ENCODE measurements at places on chromosomes 3 and 15.

DNA sequence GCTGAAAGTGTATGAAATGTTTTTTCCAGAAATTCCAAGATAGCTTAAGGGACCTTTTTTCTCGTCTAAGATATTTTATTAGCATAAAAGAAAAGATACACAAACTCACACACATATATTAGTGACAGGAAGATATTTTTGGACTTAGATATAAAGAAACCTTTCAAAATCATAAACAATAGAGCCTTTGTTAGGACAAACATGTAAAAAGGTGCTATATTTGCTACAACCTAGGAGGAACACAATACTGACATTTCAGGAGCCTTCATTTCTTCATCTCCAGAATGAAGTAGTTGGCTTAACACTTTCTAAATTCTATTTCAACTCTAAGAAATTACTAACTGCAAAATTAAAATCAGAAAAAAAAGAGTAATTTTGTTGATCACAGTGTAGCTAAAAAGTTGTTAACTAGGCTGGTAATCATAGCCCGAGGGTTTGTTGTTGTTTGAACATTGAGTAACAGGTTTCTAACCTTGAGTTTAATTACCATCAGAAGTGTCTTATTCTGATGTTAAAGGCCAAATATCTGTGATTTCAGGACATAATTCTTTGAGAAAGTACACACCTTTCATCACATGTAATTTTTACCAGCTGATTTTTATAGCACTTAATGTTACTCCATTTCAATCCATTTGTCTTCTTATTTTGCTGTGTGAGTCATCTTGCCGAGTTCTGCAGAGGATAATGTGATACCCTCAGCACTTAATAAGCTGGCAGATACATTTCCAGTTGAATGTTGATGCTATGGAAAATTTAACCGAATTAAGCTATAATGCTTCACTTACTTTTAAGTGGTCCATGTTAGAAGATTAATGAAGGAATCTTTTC is 97.3 kb downstream of the MBNL1 start:
- DNase-seq: no peak

DNA sequence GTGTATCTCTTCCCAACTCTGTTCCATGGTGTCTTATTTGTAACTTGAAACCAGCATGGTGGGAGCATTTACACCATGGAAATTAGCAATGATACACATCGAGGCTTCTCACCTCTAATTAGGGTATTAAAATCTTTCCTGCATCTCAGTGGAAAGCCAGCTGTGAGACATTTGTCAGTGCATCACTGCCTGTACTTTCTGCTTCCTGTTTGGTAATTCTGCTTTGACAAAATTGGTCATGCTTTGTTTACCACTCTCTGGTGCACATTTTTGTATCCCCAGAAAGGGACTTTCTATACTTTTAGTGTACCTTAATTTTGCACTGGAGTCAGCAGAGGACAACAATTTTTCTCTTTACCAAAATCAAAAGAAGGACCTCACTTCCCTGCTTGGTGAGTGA is 402.1 kb downstream of the PDCD6IP start:
- no peak for DNase-seq

GRCh38 chr3:129412542-129413198 is 15.8 kb downstream of the EFCAB12 start:
- no peak for DNase-seq

DNA sequence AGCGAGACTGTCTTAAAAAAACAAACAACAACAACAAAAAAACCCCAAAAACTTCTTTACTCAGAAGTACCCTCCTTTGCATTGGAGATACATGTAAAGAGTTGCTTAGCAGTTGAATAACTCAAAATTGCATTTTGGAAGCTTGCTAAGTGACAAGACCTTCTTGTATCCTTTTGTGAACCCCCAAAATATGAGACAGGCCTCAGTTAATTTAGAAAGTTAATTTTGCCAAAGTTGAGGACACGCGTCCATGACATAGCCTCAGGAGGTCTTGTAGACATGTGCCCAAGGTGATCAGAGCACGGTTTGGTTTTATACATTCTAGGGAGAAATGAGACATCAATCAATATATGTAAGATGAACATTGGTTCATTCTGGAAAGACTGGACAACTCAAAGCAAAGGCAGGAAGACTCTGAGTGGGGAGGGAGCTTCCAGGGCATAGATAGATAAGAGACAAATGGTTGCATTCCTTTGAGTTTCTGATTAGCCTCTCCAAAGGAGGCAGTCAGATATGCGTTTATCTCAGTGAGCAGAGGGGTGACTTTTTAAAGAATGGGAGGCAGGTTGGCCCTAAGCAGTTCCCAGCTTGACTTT is 1.7 kb upstream of the ARF4 start:
- DNase-seq: no peak

DNA sequence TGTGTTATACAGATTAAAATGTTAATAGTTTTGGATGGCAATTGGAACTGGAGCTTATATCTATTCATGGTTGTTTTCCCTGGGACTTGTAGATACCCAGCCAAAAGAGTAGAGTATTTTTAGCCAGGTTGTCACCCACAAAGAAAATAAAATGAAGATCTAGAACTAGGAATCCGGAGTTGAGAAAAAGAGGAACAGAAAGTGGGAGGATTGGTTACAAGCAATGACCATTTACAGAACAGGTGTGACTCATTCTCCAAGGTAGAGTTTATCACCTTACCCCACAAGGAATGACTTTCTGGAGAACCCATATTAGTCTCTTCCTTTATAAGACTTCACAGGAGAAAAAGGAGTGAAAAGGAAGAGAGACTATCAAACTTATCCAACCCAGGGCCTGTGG is 99.8 kb downstream of the TMEM108 start:
- DNase-seq: no peak

DNA sequence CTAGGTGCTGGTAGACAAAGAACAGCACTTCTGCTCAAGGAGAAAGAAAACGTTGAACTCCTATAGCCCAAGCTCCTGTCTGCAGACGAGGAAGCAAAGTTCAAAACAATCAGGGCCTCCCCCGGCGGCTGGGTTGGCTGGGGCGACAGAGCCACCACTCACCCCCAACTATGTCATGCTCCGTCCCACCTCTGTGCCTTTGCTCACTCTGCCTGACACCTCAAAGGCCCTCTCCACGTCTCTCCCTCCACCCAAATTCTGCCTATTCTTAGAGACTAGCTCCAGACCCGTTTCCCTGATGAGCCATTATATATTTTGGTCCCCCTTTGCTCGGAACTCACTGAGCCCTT is 304.3 kb downstream of the TLE3 start:
- no peak for DNase-seq

DNA sequence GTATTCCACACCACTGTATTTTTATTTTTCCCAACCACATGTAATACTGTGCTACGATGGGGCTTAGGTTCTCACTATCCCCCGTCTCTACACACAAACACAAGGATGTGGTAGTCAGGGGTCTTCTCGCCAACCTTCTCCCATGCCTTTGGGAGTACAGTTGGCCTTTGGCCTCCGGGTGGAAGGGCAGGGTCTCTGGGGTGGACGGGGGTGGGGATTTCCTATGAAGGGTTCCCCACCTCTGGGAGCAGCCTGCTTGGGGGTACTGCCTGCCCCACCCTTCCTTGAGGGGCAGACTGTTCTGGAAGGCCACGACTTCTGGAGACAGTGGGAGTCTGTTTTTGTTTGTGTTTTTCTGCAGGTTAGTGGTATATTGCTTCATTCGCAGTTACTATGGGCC is 21.3 kb upstream of the RAD18 start:
- DNase-seq: no peak

DNA sequence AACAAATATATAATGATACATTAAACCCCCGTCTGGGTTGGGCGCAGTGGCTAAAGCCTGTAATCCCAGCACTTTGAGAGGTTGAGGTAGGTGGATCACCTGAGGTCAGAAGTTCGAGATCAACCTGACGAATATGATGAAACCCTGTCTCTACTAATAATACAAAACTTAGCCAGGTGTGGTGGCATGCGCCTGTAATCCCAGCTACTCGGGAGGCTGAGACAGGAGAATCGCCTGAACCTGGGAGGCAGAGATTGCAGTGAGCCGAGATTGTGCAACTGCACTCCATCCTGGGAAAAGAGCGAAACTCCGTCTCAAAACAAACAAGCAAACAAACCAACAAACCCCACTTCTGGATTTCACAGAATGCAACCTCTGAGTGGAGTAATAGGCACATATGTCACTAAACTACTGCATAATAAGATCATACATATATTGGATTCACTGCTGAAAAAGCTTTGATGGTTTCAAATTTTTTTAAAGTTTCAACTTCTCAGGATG is 718.2 kb downstream of the SI start:
- no peak for DNase-seq

- DNase-seq: no peak
Observed at GRCh38 chr3:143847787-143848631, at the start of gene SLC9A9. SLC9A9 (minus strand) TSS chr3:143848468; CDS start chr3:143848322, 146 bp downstream.

GRCh38 chr3:125694761-125695294 is 99.5 kb upstream of the OSBPL11 start:
- no peak for DNase-seq

DNA sequence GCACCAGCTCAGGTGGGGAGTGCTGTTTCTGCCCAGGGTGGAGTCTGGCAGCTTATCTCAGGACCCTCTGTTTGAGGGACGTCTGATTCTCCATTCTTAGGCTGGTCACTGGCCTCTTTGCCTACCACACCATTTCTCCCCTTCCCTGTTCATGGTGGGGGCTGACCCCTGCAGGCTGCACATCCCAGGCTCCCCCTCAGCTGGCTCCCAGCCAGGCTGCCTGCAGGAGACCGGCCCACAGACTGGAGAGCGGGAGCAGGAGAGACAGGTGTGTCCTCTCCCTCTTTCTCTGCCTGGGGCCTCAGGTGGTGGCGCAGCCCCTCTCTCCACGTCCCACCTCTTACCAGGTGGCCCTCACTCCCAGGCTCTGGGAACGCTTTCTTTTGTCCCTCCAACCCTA is 60.8 kb downstream of the RAB11A start:
- DNase-seq: no peak

GRCh38 chr3:18840535-18841137 is 307.7 kb upstream of the KCNH8 start:
- no peak for DNase-seq

- DNase-seq: no peak
Observed at GRCh38 chr15:68885070-68885469, 45.3 kb upstream of the SPESP1 start.

GRCh38 chr3:100124201-100124761 is 10.0 kb upstream of the FILIP1L start:
- DNase-seq: no peak

- no peak for DNase-seq
Observed at GRCh38 chr15:80645494-80646065, 49.5 kb upstream of the ABHD17C start.

DNA sequence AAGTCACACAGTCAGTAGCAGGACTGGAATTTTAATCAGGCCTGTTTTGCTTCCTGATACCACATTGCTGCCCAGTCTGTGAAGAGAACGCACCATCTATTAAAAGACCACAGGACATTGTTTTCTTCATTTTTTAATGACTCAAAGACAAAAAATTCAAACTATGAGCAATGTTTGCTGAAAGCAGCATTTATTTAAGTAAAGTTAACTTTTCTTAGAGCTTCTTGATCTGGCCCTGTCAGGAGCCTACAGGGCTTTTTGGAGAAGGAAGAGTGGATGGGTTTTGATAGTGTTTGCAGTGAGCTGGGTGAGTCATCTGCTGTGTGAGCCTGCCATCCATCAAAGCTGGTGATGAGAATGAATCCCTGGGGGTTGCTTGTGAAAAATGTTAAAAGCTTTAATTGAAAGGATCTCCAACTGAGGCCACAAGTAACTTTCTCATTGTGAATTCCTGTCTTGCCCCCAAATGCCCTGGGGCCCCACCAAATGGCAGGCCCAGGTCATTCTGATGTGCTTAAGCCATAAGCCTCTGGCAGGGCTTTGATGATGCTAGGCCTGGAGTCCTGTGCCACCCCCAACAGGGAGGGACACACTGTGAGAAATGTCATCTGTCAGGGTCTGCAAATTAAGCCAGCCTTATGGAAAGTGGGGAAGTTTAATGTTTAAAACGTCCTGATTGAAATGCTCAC is 136.2 kb upstream of the PFN2 start:
- no peak for DNase-seq

DNA sequence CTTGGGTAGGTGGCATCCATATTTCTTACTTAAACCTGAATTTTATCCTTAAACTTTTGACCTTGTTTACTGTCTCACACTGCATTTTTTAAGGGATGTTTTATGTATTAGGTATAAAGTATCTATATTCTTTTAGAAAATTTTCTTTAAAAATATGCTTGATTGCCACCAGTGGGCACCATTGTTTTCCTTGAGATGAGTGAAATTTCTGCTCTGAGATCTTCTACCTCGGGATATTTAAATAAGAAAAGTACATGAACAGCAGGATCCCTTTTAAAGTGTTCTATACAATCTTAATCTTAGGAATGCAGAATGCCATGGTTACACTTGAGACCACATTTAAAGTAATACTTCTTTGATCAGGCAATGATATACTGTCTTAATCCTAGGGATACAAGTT is 108.7 kb downstream of the SLMAP start:
- DNase-seq: no peak

- no peak for DNase-seq
Observed at GRCh38 chr15:80492874-80493273, 88.7 kb downstream of the ARNT2 start.

DNA sequence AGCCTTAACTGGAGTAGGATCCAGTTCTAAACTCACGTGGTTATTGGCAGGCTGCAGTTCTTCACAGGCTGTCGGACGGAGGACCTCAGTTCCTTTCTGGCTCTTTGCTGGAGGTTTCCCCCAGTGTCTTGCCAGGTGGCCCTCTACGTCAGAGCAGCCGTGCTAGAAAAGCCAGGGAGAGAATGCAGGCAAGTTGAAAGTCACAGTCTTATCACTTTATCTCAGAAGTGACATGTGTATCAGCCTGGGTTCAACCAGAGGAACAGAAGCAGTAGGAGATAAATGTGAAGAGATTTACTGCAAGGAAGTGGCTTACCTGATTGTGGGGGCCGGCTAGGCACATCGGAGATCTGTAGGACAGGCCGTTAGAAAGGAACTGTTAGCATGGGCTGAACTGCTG is 125.3 kb upstream of the BNIP2 start:
- no peak for DNase-seq

DNA sequence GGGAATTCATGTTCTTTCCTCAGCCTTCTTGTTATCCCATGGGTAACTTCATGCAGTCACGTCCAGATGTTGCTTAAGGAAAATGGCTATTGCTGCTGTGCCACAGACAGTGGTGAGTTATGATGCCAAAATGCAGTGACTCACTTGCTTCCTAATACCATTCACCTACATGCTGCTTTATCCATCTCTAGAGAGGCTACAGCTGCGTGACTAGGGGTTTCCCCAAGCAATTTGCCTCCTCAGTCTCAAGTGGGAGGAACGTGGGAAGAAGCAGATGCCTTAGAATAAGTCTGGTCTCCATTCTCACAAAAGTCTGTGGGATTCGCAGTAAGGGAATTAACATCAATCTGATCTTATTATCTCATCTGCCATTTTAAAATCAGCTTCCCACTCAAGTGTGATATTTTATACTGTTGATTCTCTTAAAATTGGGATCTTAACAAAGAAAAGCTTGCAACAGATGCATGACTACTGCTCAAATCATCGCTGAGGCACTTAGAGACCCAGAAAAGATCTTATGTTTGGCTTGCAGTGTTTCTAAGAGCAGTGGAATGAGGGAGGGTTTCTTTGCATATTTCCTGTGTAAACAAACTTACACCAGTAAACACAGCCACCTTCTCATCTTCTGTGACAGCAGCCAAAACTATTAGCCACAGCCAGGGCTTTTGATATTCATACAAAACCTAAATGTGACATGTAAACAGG is 62.0 kb upstream of the ACP3 start:
- DNase-seq: no peak

GRCh38 chr3:45773072-45773471 is 23.3 kb downstream of the SLC6A20 start:
- DNase-seq: no peak

Measured in T-helper 17 cell (primary cell).